Amniotic epithelial cell (primary cell): ENCODE measurements at places on chromosomes 11 and 22.

DNA sequence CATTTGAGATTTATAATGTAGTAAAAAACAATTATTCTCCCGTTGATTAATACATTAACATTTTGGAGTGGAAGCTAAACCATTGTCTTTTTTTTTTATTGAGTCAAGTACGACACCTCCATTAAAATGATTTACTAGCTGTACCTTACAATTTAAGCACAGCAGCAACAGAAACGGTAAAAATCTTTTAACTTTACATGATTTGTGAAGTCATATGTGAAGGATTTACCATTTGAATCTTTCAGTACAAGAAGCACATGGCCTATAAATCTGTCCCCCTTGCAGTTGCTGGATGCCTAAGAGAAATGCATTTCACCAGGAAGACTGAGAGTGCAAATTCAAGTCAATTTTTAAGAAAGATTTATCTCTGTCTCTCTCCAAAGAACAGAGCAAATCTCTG is 324.6 kb downstream of the CADM1 start:
- no peak for DNase-seq

- no peak for DNase-seq
Observed at GRCh38 chr11:86800076-86800959, at the start of gene PRSS23. PRSS23 (plus strand) TSS chr11:86800542; CDS start chr11:86807644, 7,102 bp downstream.

DNA sequence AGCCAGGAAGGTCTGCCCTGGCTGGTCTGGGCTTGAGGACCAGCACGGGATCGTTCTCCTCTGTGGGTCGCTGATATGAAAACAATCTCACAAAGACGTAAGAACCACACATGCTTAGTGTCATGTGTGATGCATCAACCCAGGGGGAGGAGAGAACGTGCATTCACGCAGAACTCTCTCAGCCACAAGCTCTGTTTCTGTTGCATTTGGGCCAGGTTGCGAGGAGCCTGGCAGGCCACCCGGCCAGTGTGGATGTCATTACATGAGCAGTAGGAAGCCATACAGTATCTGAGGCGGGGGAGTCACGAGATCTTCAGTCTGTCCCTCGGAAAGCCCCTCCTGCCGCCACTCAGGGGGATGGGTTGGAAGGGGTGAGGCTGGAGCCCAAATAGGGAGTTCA is 53.1 kb upstream of the KCNQ1OT1 start:
- peak; percentile 64 for DNase-seq

- no peak for DNase-seq
Observed at GRCh38 chr11:1476940-1477736, 9.4 kb downstream of the MOB2 start.

- DNase-seq: peak; percentile 52
Observed at GRCh38 chr11:64894070-64894811, 15.8 kb upstream of the EHD1 start.

DNA sequence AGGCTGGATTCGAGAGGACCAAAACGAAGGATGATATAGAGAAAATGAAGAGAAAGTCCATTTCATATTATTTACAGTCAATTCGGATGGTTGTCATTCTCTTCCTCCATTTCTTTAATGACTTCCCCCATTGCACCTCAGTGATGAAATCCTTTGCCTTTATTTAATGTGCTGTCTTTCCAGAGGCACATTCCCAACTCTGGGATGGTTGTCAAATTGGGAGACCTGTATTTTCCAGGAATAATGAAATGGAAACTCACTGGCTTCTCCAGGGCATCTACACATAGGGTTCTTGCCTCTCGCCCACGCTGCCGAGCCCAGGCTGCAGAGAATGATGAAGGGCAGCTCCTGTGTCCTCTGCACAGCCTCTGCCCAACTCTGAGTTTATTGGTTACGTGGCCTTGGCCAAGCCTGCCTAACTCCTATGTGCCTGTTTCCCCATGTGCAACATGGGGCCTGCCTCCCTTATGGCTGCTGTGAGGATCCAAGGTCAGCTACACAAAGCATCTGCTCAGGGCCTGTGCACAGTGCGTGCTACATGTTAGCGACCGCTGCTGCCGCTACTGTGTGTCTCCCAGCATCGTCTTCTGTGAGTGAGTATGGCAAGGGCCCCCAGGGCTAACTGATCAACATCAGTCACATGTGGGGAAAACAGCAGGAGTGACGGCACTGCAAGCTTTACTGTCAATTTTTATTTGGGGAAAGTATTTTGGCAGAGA is 81.5 kb upstream of the BID start:
- DNase-seq: no peak

- peak; percentile 95 for DNase-seq
Observed at GRCh38 chr11:62601372-62602140, at the start of gene MTA2. MTA2 (minus strand) TSS chr11:62601865; CDS start chr11:62601450, 415 bp downstream.

DNA sequence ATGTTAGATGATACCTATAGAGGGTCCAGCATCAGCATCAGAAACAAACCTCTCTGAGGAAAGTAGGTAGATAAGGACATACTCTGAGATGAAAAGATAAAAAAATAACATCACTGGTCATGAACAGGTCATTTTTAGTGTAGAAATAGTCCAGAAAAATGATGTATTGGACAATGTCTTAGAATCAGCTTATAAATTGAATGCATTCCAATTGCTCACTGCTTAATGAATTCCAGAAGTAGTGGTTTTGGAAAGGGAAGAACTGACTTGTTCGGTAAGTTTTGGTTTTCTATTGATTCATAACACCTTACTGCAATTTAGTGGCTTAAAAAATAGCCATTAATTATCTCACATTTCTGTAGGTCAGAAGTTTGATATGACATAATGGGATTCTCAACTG is 929.5 kb upstream of the CCDC90B start:
- no peak for DNase-seq

GRCh38 chr11:6357222-6357621 is 33.1 kb upstream of the SMPD1 start:
- DNase-seq: peak; percentile 81
